ENCODE measurements at places on chromosomes 7 and 10. TPM values are rescaled to one million over a fixed set of nuclear protein-coding genes. Genes with fewer than 3 reads are reported as not detected.

ESYT2 gene
- total RNA-seq: 124 TPM

PON1 gene
- not detected for total RNA-seq

C7orf57 gene
- total RNA-seq: 0.66 TPM

PNLIPRP3 gene
- not detected for total RNA-seq

GPR26 gene
- not detected for total RNA-seq

INMT gene
- 21.3 TPM for total RNA-seq

TEX47 gene
- total RNA-seq: not detected

AQP1 gene
- 675 TPM for total RNA-seq

MYH16 gene
- total RNA-seq: not detected

VWDE gene
- total RNA-seq: 12.6 TPM

CLDN4 gene
- total RNA-seq: not detected

CCDC3 gene
- total RNA-seq: 188 TPM

POLD2 gene
- total RNA-seq: 87.9 TPM

MOGAT3 gene
- total RNA-seq: not detected

PDE6C gene
- total RNA-seq: not detected

CUBN gene
- 38.9 TPM for total RNA-seq

GPR158 gene
- 0.39 TPM for total RNA-seq

TRPV5 gene
- 0.20 TPM for total RNA-seq

CHN2 gene
- 12.6 TPM for total RNA-seq

MYL10 gene
- total RNA-seq: not detected

SMKR1 gene
- not detected for total RNA-seq

TAS2R41 gene
- total RNA-seq: not detected

SFRP4 gene
- total RNA-seq: 62.6 TPM

AKR1C4 gene
- total RNA-seq: not detected

RRP12 gene
- total RNA-seq: 28.2 TPM

PRPS1L1 gene
- not detected for total RNA-seq

TMEM176A gene
- total RNA-seq: 21.8 TPM

WASHC2A gene
- 40.8 TPM for total RNA-seq

NEBL gene
- 61.2 TPM for total RNA-seq

SPRN gene
- not detected for total RNA-seq

GPR85 gene
- total RNA-seq: not detected

PRRT4 gene
- 6.6 TPM for total RNA-seq

C10orf105 gene
- total RNA-seq: 0.20 TPM

VSTM2A gene
- total RNA-seq: not detected

STRIP2 gene
- 0.42 TPM for total RNA-seq

EPHA1 gene
- total RNA-seq: 0.87 TPM

CDC14C gene
- not detected for total RNA-seq

FFAR4 gene
- total RNA-seq: 0.90 TPM

CCL24 gene
- not detected for total RNA-seq

COL1A2 gene
- total RNA-seq: 362 TPM

TMEM130 gene
- 2.0 TPM for total RNA-seq

TMEM273 gene
- total RNA-seq: 33.7 TPM

GNG11 gene
- total RNA-seq: 15.3 TPM

PCGF5 gene
- total RNA-seq: 44.4 TPM

LRRC4 gene
- 2.4 TPM for total RNA-seq

RGR gene
- total RNA-seq: not detected

CYP3A5 gene
- total RNA-seq: 2.4 TPM

SLC13A1 gene
- not detected for total RNA-seq

SFRP5 gene
- 530 TPM for total RNA-seq

THNSL1 gene
- total RNA-seq: 2.7 TPM

PILRA gene
- total RNA-seq: 27.3 TPM

LRRD1 gene
- 0.44 TPM for total RNA-seq

SEMA3D gene
- 8.2 TPM for total RNA-seq

RAPGEF5 gene
- 78.4 TPM for total RNA-seq

GRM3 gene
- total RNA-seq: not detected

PPP1R3C gene
- total RNA-seq: 3.3 TPM

MMS19 gene
- 90.2 TPM for total RNA-seq

TASOR2 gene
- total RNA-seq: 67.3 TPM

MGAM2 gene
- total RNA-seq: 7.3 TPM

PNLIP gene
- total RNA-seq: 11.4 TPM
